ENCODE measurements at places on chromosomes 11 and 22.

DNA sequence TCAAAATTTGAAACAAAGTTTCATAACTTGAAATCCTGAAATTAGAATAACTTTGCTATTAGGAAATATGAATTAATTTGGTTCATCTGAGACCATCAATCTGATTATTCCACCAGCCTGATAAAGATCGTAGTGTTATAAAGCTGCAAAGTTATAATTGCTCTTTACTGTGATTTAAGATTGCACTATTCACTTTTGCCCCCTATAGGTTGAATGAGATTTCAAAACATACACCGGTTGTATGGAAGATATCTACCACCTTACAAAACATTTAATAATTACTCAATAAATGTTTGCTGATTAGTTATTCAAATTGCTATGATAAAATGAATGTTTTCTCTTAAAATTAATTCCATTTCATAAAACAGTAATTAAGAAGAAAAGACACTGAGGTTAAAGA, 26.1 kb downstream of the APIP start:
- DNase-seq: no peak

DNA sequence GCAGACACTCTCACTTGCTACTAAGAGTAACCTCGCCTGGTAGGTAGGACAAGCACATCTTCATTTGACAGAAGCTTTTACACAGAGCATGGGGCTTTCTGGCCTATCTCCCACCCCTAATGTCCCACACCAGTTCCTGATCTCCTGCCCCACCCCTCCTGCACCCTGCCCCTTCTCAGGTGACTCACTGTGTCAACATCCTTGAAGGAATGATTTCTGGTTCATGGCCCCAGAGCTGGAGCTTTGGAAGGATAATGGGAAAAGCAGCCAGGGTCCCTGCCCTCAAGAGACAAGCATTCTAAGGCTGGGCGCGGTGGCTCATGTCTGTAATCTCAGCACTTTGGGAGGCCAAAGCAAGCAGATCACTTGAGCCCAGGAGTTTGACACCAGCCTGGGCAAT, 47.2 kb downstream of the LRFN4 start:
- DNase-seq: no peak

- no peak for DNase-seq
Observed at GRCh38 chr22:24107661-24108060, 73.6 kb upstream of the SUSD2 start.

GRCh38 chr22:23196165-23196564, 15.9 kb downstream of the BCR start:
- DNase-seq: no peak

Data from activated T-cell treated with anti-CD3 and anti-CD28 coated beads, Interleukin-2, amount 50 U/mL, for 48 hours (primary cell).